Natural killer cell (primary cell): ENCODE measurements at places on chromosomes 3 and 15. TPM values are rescaled to one million over a fixed set of nuclear protein-coding genes. Genes with fewer than 3 reads are reported as not detected.

The RAB27A gene
- total RNA-seq = 111 TPM

The CRYGS gene
- total RNA-seq = 3.4 TPM

The SPSB4 gene
- total RNA-seq = not detected

DNA sequence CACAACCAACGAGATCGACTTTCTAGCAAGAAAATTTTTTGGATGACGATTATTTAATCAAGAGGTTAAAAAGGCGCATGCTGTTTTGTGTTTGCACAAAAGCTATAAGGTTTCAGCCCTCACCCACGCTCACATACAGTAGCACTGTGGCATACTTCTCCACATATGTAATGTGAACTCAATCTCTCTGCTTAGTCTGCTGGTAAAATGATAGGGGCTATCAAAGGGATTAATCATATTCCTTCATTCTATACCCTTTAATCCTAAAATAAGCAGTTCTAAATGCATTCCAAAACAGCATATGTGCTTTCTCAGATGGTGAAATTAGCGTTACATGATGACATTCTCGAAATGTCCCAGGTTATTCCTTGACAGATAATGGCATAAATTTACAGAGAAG lies 196.9 kb upstream of the PRICKLE2 start:
- DNase-seq = no peak

DNA sequence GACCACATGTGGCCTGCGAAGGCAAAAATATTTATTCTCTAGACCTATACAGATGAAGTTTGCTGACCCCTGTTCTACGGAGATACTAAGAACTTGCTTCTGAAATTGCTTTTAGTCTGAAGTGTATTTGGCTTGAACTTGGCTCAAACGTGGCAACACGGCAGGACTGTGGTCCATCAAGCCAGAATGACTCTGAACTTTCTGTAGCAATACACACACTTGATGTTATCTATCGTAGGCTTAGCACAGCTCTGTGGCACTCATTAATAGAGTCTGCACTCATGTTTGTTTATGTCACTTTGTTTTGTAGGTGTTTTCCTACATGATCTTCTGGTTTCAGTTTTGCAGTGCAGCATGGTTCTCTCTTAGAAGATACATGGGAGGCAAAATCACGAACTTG lies 298.1 kb downstream of the ADAMTS17 start:
- DNase-seq = no peak

- no peak for DNase-seq
Measured at GRCh38 chr15:43975770-43976169, 149.0 kb downstream of the WDR76 start.

GRCh38 chr15:60535743-60536142 lies 56.8 kb upstream of the ICE2 start:
- DNase-seq = no peak

- no peak for DNase-seq
Measured at GRCh38 chr3:87674397-87675161, 384.2 kb downstream of the CGGBP1 start.

- no peak for DNase-seq
Measured at GRCh38 chr3:177463863-177464262, 266.6 kb upstream of the TBL1XR1 start.

GRCh38 chr15:34217587-34218225 lies 7.1 kb upstream of the EMC4 start:
- DNase-seq = no peak

- DNase-seq = no peak
Measured at GRCh38 chr15:39948817-39949216, 14.9 kb downstream of the EIF2AK4 start.

GRCh38 chr3:134048278-134048996 lies 18.7 kb upstream of the SLCO2A1 start:
- no peak for DNase-seq

DNA sequence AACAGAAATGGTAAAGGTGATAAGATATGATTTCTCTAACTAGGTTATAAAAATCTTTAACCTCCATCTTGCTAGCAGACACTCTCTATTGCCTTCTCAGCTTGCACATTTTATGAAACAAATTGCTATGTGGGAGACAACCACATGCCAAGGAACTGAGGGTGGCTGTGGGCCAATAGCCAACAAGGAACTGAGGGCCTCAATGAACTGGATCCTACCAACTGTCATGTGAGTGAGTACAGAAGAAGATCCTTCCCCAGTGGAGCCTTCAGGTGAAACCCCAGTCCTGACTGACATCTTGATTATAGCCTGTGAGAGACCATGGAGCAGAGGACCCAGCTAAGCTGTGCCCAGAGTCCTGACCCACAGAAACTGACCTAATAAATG lies 129.2 kb upstream of the LRIG1 start:
- no peak for DNase-seq
